Activated CD4-positive, alpha-beta T cell treated with anti-CD3 and anti-CD28 coated beads, Interleukin-2, amount 10 ng/mL, durations not matched to agents 7 days and 5 days (primary cell): ENCODE measurements at places on chromosomes 16 and 17.

DNA sequence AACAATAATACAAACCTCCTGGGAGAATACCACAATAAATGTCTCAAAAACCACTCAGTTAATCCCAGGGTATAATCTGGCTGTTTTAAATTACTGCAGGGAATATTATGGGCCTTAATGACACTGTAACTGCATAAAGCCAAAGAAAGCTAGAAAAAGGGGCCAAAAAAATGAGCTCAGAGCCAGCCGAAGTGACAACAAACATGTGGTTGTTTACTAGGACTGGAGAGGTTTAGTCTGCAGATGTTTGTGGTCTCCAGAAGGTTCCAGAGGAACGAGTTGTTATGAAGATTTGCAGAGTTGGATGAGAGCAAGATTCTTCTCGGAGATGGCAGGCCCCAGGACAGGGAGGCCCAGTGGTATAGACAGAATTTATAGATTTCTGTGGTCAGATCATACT, 97.1 kb upstream of the AKTIP start:
- no peak for DNase-seq

DNA sequence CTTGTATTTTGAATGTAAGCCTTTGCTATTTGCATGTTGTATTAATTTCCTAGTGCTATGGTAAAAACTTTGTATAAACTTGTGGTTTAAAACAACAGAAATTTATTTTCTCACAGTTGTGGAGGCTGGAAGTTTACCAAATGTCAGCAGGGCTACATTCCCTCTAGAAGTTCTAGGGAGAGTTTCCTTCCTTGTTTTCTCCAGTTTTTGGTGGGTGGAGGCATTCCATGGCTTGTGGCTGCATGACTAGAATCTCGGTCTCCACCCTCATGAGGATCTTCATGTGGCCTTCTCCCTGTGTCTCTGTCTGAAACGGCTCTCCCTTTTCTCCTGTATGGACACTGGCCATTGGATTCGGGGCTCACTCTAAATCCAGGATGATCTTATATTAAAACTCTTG, 482.2 kb upstream of the GOT2 start:
- DNase-seq: no peak

DNA sequence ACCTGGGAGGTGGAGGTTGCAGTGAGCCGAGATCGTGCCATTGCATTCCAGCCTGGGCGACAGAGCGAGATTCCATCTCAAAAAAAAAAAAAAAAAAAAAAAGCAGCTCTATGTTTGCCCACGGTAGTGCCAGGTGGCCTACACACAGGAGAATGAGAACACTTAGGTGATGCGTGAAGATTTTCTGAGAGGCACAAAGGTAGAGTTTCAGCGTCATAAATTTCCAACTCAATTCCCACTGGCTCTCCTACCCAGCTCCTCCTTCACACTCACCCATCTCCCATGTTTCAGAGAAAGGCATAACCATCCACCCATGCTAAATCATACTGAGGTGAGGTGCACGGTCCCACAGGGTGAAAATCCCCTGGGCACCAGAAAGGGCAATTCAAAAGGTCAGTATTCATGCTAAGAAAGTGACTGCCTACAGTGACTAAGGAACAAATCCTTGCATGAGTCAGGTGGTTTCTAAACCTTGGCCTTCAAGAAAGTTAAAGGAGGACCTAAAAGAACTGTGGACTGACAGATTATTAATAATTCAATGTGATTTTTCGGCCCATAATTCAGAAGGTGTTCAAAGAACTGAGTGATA, 4.8 kb downstream of the DCAKD start:
- no peak for DNase-seq

GRCh38 chr17:69997332-69997731, 77.7 kb upstream of the KCNJ16 start:
- no peak for DNase-seq

DNA sequence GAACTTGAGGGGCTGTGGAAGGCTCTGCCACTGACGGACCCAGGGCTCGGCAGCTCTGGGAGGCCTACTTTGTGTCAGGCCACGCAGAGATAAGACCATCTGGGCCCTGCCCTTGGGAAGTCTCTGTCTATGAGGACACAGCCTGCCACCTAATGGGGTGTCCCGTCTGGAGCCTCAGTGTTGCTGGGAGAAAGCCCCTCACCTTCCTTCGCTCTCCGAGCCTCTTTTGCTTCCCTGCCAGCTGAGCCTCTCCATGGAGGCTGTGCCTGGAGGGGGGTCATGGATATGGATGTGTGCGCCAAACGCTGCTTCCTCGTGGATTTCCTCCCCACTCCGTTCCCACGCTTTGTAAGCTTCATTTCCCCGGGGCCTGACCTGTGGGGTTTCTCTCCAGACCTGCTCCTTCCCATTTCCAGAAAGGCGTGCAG, 228.8 kb downstream of the SEC14L1 start:
- DNase-seq: no peak

- DNase-seq: no peak
Measured at GRCh38 chr16:57226701-57227621, 18.1 kb upstream of the ARL2BP start.

DNA sequence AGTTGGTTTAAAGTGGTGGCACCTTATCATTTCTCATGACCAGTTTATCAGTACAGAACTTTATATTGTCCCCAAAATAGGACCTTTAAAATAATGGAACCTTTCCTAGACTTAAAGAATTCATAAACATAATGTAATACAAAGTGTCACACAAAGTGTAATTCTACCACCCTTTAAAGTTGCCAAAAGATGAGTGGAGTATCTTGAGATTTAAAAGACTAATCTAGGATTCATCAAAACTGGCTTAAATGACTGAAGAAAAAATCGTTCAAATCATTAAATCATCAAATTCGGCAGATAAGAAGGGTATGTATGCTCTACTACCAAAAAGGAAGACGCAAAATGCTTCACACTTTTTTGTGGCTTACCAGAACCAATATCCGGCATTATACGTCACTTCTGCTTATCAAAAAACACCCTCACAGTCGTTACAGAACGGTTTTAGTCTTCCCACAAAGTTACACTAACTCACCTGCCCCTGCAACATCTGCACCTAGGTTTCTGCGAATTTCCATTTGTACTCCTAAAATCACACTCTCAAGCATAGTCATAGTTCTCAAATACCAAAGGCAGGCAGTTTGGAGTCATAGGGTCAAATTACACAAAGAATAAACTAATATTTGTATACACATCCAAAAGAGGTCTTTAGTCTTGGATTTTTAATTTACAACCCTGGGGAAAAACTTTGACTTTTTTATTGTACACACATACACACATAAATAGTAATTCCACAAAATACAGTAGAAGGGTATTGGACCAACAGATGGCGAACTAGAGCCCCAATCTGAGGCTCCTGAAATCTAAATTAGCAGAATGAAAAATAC, 1.4 kb upstream of the KANSL1 start:
- DNase-seq: peak; percentile 82

DNA sequence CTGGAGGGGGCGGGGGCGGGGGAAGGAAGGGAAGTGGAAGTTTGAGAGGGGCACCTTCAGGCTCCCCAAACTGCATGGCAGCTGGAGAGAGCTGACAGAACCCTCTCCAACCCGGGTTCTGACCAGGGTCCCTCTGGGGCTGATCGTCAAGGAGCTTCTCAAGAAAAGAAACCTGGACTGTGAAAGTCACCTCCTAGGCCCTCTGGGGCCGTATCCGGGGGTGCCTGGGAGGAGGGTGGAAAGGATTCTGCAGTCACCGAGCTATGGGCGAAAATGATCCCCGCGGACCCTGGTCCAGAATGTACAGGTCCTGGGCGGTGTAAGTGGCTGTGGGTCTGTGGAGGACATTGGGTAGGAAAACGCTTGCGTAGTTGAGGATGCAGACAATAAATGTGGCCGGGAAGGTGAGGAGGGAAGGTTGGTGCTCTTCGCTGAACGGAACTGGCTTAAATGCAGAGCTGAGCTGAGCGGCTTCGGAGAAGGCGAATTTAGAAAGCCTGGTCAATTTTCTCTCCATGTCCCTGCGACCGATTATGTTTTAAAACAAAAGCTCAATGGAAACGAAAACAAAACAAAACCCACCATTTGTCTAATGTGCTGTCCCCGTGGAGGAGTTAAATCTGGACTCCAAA, 3.6 kb upstream of the LHX1 start:
- no peak for DNase-seq

DNA sequence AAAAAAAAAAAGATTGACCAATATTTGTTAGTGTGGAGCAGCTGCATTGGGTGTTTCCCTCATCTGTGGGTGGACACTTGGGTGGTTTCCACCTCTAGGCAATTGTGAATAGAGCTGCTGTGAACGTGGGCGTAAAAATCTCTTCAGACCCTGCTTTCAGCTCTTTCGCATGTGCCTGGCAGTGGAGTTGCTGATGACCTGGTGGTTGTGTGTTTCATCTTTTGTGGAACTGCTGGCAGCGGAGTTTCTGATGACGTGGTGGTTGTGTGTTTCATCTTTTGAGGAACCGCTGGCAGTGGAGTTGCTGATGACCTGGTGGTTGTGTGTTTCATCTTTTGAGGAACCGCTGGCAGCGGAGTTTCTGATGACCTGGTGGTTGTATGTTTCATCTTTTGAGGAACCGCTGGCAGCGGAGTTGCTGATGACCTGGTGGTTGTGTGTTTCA, 21.4 kb downstream of the ZC3H18 start:
- DNase-seq: no peak

- peak; percentile 25 for DNase-seq
Measured at GRCh38 chr17:17713839-17714238, 32.6 kb downstream of the RAI1 start.

DNA sequence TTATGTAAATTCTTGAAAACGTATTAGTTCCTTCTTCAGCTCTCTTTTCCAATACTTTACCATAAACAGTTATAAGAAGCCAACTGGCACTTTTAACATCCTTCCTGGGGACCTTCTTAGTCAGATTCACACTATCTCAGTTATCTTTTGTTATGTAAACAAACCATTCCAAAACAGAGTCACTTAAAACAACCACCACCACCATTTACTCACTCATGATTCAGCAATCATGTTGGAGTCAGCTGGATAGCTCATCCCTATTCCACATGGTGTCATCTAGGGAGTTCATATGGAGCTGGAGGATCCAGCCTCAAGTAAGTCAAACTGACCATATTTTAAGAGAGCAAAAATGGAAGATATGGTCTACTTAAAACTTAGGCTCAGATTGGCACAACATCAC, 240.3 kb upstream of the IRX3 start:
- DNase-seq: no peak

- no peak for DNase-seq
Measured at GRCh38 chr16:77327717-77328116, 107.1 kb downstream of the ADAMTS18 start.

GRCh38 chr16:66085651-66086050, 280.8 kb upstream of the CDH5 start:
- DNase-seq: no peak

DNA sequence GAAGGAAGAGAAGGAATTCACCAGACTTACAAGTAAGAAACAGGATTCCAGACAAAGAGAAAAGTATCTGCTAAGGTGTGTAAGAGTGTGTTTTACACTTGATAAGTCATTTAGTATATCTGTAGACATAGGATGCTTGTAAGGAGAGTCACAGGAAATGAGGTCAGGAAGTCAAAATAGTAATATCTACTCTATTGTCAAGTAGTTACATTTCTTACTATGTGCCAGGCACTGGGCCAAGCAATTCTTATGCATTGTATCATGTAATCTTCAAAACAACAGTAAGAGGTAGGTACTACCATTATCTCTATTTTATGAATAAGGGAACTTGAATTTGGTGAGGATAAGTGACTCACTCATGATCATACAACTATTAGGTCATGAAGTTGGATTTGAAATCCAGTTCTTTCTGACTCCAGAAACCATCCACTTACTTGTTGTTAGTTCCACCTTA, 129.1 kb downstream of the SNX11 start:
- DNase-seq: no peak

DNA sequence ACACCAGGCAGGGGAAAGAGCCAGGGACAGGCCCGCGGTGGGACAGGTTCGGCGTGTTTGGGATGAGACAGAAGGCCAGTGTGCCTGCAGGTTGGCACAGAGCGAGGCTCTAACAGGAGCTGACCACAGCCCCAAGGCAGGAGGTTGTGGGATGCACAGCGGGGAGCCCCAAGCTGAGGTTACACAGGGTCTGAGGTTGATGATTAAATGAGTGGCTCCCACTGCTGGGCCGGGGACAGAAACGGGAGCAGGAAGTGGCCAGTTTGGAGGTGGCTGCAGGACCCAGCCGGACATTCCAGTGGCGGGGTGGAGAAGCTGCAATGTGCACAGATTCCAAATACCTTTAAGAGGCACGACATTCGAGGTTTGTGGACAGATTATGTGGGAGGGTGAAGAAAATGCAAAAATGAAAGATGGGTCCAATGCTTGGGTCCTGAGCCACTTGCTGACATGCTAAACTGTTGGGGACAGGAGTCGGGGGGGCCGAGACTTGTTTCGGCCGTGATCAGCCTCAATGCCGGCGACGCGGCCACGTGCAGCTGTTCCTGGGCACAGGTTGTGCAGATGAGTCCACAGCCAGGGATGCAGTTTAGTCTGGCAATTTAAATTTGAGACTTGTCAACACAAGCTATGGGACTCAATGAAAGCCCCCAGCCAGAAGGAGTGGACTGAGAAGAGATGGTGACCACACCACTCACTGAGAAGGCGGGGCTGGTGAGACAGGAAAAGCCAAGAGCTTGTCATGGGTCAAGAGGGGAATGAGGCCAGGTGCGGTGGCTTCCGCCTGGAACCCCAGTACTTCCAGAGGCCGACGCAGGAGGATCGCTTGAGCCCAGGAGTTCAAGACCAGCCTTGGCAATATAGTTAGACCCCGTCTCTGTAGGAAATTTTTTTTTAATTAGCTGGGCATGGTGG, 8.7 kb downstream of the ENPP7 start:
- no peak for DNase-seq

GRCh38 chr17:77178050-77178449, 37.3 kb downstream of the SEC14L1 start:
- DNase-seq: no peak

- no peak for DNase-seq
Measured at GRCh38 chr17:41263212-41263611, 2.0 kb upstream of the KRTAP9-6 start.

DNA sequence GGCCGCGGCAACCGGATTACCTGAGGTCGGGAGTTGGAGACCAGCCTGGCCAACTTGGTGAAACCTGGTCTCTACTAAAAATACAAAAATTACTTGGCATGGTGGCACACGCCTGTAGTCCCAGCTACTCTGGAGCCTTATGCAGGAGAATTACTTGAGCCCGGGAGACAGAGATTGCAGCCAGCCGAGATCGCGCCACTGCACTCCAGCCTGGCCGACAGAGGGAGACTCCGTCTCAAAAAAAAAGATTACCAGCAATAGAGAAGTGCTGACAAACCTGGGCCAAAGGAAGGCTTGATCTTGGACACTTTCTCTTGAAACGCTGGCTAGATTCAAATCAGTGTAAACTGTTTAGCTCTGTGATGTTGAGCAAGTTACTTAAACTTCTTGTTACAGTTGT, 4.3 kb downstream of the MT1H start:
- DNase-seq: peak; percentile 43
